WERI-Rb-1 (cell line): ENCODE measurements at places on chromosomes 12 and 14.

GRCh38 chr14:105205673-105206208, 24.6 kb upstream of the NUDT14 start:
- DNase-seq, result no peak

DNA sequence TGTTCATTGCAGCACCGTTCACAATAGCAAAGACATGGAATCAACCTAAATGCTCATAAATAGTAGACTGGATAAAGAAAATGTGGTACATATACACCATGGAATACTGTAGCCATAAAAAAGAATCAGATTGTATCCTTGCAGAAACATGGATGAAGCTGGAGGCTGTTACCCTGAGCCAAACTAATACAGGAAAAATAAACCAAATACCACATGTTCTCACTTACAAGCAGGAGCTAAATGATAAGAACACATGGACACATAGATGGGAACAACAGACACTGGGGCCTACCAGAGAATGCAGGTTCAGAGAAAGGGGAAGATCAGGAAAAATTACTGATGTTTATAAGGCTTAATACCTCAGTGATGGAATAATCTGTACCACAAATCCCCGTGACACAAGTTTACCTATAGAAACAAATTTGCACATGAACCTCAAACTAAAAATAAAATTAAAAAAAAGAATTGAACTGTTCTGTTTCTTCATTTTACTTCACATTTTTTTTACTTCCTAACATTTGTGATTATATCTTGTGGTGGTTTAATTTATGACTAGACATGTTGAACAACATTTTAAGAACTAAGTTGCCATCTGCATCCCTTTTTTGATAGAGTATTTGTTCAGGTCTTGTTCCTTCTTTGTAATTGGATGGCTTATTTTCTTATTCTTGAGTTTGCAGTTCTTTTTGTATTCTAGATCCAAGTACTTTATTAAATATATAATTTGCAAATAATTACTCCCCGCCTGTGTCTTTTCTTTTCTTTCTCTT, 835.2 kb downstream of the FSCB start:
- DNase-seq, result no peak

- no peak for DNase-seq
Measured at GRCh38 chr12:54890339-54890738, 36.0 kb downstream of the MUCL1 start.

GRCh38 chr12:48157889-48158370, 615 bp upstream of the ASB8 start:
- no peak for DNase-seq

GRCh38 chr12:56081393-56082347, 1.7 kb downstream of the ERBB3 start:
- no peak for DNase-seq

GRCh38 chr12:54716261-54716660, 68.1 kb upstream of the DCD start:
- no peak for DNase-seq

- no peak for DNase-seq
Measured at GRCh38 chr14:22494486-22495135, 94.4 kb downstream of the DAD1 start.
